NCI-H2171 treated with DMSO at 0.1 percent for 48 hours (cell line): ENCODE measurements at places on chromosomes 1 and 21.

GRCh38 chr1:82143108-82143833 is 342.5 kb downstream of the ADGRL2 start:
- no peak for DNase-seq

DNA sequence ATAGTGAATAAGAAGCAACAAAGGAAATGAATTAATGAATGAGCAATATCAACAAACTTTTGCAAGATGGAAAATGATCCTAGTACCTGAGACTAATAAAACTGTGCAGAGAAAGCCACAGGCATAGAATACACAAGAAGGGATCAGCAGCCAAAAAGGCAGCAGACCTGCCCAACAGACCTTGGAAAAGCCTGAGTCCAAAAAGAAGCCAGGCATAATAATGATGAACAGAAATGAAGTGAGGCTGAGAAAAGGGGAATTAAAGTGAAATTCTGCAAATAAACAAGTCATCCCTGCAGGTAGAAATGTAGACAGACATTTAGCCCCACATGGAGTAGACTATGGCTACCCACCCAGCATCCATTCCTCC is 10.3 kb upstream of the PHTF1 start:
- DNase-seq, result no peak

DNA sequence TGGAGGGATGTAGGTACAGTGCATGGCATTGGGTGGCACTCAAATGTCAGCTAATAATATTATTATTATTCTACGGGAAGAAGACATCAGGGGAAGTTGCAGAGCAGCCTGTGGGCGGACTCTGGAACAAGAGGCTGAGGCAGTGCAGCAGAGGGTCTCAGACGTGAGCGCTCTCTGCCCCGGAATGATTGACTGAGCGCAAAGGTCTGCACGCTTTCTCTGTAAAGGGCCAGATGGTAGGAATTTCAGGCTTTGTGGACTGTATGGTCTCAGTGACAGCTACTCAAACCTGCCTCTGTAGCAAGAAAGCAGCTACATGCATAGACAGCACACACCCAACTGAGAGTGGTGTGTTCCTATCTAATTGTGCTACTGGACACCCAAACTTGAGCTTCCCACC is 29.6 kb upstream of the VPS13D start:
- peak; percentile 30 for DNase-seq

DNA sequence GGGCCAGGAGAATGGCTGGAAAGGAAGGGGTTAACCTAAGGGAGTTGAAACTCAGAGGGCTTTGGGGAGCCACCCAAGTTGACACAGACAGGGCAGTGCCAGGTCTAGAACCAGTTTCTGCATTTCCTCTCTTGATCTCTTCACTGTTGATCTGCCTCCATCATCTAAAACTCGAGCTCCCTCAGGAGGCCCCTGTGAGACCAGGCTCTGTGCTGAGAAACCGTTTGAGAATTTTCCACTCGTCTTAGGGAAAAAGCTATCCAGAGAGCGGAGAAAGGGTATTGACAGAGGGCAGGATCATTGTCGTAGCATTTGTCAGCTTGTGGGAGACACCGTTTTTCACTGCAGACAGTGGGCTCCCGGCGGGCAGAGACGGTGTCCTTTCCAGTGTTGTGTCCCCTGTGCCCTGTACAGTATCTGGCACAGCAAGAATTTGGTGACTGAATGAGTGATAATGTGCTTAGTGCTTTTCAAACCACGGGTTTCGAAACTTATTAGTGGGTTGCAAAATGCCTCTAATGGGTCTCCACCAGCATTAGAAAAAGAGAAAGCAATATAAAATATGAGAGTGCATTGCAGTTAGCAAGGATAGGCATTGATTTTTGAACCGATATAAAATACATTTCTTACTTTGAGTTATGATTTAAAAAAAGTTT is 31.1 kb downstream of the PROK1 start:
- DNase-seq, result no peak

GRCh38 chr1:108188801-108189200 is 11.3 kb downstream of the SLC25A24 start:
- DNase-seq, result no peak

GRCh38 chr1:109508001-109508872 is 1.3 kb downstream of the AMIGO1 start:
- no peak for DNase-seq

- no peak for DNase-seq
Observed at GRCh38 chr1:164660775-164661174, 101.8 kb downstream of the PBX1 start.

GRCh38 chr1:235937123-235937522 is 70.4 kb upstream of the LYST start:
- DNase-seq, result no peak

GRCh38 chr1:28813931-28814465 is 2.0 kb downstream of the OPRD1 start:
- no peak for DNase-seq

- peak; percentile 77 for DNase-seq
Observed at GRCh38 chr1:36919491-36920145, 114.7 kb downstream of the GRIK3 start.

GRCh38 chr1:100358210-100358609 is 5.9 kb downstream of the CDC14A start:
- DNase-seq, result no peak

- no peak for DNase-seq
Observed at GRCh38 chr1:64030411-64030810, 173.0 kb upstream of the UBE2U start.

DNA sequence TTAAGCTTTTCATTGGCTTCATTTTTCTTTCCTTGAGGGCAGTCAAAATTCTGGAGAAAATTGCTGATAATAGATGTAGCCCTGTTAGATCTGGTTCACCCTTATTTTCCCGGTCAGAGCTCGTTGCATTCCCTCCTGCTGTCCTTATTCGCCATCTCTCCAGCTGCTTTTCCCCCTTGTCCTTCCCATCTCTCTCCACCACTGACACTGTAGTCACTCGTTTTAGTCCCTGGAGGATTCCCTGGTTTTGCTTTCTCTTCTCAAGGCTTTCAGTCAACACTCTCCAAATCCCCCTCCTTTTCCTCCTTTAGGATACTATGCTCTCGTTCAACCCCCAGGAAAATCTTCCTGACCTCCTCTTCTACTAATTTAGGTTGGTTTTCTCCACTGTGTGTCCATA is 83.1 kb downstream of the C21orf91 start:
- DNase-seq, result no peak

DNA sequence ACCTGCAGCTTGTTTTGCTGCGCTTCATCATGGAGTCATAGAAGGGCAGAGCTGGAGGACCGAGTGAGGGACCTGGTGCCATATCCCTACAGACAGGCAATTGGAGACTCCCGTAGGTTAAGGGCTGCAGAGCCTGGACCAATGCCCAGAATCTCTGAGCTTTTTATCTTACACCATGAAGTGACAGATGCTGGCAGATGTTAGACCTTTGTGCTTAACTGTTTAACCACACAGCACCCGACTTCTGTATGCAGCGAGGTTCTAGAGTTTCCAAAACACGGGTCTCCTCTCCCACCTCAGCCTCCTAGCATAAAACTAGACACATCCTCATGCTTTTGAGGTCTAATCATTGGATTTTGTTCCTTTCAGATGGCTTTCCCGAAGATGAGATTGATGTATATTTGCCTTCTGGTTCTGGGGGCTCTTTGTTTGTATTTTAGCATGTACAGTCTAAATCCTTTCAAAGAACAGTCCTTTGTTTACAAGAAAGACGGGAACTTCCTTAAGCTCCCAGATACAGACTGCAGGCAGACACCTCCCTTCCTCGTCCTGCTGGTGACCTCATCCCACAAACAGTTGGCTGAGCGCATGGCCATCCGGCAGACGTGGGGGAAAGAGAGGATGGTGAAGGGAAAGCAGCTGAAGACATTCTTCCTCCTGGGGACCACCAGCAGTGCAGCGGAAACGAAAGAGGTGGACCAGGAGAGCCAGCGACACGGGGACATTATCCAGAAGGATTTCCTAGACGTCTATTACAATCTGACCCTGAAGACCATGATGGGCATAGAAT is 47.6 kb downstream of the B3GALT5 start:
- peak; percentile 78 for DNase-seq

DNA sequence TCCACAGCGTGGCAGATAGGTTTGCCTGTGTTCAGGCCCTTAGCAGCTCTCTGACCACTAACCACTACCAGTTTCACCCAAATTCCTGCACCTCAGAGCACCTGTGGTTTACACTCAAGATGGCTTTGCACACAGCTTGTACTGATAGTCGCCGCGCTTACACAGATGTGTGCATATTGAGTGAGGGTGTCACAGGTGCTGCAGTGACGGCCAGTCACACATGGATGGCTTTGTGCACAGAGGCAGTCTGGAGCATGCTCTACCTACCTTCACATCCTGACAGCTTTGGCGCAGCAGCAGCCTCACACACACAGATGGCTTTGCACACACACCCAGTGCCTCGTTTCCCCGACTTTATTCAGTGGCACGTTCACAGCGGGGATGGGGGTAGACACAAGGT is 7.5 kb downstream of the DMAP1 start:
- no peak for DNase-seq

DNA sequence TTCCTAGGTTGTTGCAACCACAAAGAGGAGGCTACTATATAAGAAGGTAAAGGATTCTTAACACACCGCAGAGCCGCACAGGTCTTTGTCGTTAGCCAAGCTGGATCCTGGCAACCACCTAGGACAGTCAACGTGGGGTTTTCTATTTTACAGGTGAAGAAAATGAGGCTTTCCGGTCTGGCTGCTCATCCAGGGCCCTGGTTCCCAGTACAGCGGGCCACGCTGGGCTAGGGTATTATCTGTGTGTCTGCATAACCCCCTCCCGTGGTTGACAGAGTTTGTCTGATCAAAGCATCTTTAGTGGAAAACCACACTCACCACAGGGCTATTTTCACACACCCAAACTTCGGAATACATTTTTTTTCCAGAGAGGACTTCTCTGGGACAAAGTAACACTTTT is 39.0 kb upstream of the PDE9A start:
- DNase-seq, result no peak

GRCh38 chr1:35390600-35391494 is 122.3 kb downstream of the ZMYM4 start:
- DNase-seq, result no peak
